ENCODE measurements at places on chromosomes 12 and 14.

DNA sequence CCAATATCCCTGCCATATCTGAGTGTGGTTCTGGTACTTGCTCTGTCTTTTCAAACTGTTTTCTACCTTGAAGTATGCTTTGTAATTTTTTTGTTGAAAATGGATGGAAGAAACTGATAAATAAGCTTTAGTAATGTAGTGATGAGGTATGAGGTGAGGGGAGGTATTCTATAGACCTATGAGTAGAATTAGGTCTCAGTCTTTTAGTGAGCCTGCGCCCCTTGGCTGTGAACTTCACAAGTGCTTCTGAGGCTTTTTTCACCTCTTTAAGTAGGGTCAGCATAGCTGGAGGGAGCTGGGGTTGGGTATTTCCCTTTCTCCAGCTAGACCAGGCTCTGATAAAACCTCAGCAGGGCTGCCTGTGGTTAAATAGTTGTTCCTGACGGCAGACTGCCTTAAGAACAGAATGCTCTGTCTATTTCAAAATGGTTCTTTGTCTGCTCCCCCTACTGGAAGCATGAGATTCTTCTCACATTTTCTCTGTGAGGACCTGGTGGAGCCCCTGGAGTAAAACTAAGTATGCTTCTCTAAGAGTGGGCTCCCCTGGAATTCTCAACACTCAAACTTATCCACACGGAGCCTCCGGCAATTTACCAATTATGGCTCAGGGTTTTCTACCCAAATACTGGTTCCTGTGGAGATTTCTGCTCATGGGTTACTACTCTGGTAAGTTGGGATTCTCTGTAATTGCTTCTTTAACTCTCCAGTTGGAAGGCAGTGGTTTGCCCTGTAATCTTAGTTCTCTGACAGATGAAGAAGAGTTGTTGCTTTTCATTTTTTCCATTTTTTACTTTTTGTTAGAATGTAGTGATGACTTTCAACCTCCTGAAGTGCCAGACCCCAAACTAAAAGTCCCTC, 13.1 kb downstream of the KRT5 start:
- DNase-seq = peak; percentile 25

- DNase-seq = no peak
Observed at GRCh38 chr12:121812921-121813896, 9.4 kb downstream of the SETD1B start.

DNA sequence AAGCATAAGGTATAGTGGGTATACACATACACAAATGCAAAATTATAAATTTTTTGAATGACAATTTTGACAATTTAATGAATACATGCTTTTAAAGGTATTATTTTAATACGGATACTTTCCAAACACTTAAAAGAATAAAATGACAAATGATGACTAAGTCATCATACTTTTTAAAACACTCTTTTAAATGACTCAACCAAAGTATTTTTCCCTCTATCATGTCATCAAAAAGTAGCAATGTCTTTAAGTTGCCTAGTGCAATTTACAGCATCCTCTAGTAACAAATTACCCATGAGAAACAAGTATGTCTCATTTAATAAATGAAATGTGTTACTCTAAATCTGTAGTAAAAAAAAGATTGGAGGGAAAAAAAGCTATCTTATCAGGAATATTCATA, 73.3 kb downstream of the RPS6KA5 start:
- no peak for DNase-seq

GRCh38 chr14:93532541-93532940, 101.8 kb downstream of the UNC79 start:
- no peak for DNase-seq

- no peak for DNase-seq
Observed at GRCh38 chr14:57957441-57957840, 91.5 kb upstream of the SLC35F4 start.

Measured in CD4-positive, alpha-beta T cell treated with Interleukin-15 for 4 hours (primary cell).